ENCODE measurements at places on chromosomes 1 and 21.

GRCh38 chr1:96236156-96236739 lies 485.3 kb upstream of the PTBP2 start:
- peak; percentile 61 for DNase-seq

DNA sequence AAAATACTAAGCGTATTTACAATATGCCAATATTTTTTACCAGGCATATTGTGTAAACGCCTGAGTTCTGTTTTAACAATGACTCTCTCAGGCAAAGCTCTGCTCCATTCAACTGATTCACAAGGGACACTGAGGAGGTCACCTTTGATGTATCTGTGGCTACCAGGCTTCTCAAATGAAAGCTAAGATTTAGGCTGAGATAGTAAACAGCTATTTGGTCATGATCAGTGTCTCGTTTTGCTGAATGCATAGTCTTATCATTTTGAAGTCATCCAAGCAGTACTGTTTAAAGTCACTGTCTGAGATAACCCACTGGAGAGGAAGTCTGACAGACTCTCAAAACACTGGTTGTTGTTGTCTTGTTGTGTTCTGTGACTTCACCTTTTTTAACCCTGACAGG lies 13.7 kb upstream of the PLPPR5 start:
- no peak for DNase-seq

DNA sequence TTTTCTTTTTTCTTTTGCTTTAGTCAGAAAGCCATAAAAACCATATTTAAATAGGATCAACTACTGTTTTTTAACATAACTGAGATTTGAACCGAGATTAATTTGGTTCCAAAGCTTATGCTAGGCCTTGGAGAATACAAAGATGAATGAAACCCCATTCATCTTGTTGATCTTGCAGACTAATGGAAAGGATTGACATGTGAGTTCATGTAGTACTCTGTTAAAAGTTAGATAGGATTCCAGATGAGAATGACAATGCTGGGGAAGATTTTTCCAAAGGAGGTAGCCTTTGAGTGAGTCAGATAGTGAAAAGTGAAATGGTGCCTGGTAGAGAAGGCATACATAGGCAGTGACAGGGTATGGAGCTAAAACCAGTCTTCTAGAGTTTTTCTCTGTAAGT lies 22.7 kb downstream of the RBM15 start:
- no peak for DNase-seq

- peak; percentile 86 for DNase-seq
These were observed 500.6 kb downstream of the DISC1 start for GRCh38 chr1:232127190-232127589.

- no peak for DNase-seq
These were observed 17.4 kb upstream of the NBPF1 start for GRCh38 chr1:16630661-16631247.

DNA sequence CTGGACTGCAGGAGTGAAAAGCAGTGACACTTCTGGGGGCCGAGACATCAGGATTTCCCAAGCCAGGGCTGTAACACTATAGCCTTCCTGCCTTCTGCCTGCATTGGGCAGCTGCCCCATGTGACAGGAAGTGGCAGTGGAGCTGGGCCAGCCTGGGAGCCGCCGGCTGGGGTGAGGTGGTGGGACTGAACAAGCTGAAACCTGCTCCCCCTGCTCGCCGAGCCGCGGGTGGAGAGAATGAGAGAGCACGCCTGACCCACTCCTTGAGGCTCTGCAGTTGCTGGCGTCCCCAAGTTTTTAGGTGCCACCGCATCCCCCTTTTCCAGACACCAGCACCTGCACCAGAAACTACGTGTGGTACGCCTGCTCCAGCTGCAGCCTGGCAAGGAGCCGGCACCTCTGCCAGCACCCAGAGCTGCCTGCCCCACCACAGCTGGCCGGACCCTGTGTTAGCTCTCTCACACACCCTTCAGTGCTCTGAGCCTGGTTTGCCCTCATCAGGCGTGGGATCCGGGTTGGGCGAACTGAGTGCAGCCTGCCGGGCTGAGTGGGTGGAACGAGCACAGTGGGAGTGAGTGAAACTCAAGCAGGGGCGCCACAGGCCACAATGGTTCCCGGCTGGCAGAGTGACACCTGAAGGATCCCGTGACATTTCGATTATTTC lies 119.4 kb downstream of the AKT3 start:
- DNase-seq, result no peak

- DNase-seq, result peak; percentile 59
These were observed 11.9 kb upstream of the TMEM61 start for GRCh38 chr1:54968551-54968950.

GRCh38 chr1:12230549-12231275 lies 882 bp downstream of the VPS13D start:
- no peak for DNase-seq

DNA sequence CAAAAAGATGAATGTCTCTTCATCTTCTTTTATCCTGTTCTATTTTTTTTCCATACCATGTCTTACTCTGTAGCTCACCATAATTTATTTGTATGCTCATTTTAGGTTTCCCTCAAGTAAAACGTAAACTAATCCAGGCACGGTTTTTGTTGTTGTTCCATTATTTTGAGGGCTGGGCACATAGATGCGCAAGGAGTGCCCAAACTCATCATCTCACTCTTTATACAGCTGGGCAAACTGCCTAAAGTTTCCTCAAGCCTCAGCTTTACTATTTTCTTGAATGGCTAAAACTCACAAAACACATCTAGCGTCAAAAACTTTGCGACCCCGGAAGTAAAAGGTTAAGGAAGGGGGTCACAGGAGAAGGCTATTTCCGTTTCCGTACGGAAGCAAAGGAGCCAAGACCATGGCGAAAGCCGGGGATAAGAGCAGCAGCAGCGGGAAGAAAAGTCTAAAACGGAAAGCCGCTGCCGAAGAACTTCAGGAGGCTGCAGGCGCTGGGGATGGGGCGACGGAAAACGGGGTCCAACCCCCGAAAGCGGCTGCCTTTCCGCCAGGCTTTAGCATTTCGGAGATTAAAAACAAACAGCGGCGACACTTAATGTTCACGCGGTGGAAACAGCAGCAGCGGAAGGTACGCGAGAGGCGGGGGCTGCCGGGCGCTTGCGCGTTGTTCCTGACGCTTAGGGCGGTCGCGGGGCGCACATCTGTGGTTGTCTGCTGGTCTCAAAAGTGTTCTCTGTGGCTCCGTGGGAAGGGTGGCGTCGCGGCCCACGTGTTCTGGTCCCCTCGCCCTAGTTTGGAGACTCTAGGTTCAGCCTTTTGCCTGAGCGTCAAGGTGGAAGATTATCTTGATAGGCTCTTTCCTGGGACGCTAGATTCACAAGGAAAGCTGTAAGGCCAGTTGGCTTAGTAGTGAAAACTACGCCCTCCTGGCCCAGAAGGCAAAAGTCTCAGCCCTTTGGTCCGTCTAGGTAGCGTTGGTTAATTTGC lies at the start of gene RPF1:
RPF1 (plus strand) TSS at position 391 of the 993 bp plus-strand sequence; CDS start at position 407, 16 bp downstream.
- DNase-seq, result peak; percentile 88

- DNase-seq, result peak; percentile 67
These were observed 121.3 kb downstream of the SEC16B start for GRCh38 chr1:177848577-177848976.

DNA sequence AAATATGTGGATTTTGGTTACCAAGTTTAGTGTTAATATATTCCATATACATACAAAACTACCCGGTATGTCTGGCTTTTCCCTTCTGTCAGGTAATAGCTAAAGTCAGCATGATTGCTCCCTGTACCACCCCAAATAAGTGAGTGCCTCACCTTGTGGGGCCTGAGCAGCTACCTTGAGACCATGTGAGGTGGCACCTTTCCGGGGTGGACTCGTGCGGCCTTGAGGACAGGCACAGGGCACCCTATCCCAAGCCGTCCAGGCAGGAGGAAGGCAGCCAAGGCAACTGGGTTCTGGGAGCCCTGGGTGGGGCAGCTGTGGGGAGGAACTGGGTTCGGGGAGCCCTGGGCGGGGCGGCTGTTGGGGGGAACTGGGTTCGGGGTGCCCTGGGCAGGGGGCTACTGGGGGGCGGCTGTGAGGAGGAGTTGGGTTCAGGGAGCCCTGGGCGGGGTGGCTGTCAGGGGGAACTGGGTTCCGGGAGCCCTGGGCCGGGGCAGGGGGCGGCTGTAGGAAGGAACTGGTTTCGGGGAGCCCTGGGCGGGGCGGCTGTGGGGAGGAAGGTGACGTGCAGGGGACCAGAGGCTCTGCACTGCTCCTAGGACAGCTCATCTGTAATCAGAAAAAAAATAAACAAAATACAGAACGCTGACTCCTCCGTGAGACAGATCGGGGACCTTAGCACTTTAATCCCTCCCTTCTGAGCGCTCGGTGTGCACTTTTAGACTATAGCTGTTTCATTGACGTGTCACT lies 63.3 kb downstream of the POFUT2 start:
- DNase-seq, result no peak

DNA sequence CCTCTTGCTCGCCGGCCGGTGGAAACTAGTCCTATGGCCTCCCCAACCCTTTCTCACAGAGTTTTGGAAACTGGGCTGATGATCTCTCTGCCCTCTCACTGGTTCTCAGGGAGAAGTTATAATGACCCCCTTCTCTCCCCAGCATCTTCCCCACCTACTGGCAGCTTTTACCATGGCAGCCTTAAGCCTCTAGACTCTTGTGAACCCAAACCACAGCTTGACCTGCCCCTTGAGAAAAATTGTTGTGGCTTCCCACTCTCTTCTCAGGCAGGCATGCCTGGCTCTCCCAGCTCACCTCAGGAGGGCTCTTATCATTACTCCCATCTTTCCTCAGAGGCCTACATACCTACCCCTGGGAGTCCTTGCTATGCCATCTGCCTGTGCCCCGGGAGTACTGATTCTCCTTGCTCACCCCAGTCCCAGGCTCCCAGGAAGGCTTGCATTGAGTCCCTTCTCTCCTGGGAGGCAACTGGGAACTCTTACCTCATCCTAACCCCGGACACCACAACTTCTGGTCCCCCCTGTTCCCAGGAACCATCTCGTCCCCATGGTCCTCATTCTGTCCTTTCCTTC lies 1.6 kb downstream of the NSUN4 start:
- DNase-seq, result peak; percentile 24

- peak; percentile 62 for DNase-seq
These were observed 576.2 kb downstream of the NEGR1 start for GRCh38 chr1:71706029-71706671.

GRCh38 chr1:26853156-26853555 lies 9.8 kb upstream of the SFN start:
- DNase-seq, result peak; percentile 73

- peak; percentile 85 for DNase-seq
These were observed at the start of gene GBP1 for GRCh38 chr1:89065079-89065868. Gene GBP1 (minus strand): TSS chr1:89065208. CDS start chr1:89063234, 1,974 bp downstream.

GRCh38 chr21:37061926-37062592 lies 10.8 kb downstream of the PIGP start:
- peak; percentile 69 for DNase-seq

DNA sequence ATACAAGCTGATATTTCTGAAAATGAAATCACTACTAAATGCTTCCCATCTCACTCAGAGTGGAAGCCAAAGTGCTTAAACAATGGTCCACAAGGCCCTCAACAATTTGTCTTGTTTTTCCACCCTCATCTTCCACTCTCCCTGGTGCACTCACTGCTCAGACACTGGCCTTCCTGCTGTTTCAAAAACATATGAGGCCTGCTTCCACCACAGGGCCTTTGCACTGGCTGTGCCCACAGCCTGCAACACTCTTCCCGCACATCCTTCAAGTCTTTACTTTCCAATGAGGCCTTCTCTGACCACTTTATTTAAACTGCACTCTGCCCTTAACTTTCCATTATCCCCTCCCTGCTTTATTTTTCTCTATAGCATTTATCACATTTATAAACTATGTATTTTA lies 53.8 kb downstream of the SYNJ1 start:
- DNase-seq, result no peak

DNA sequence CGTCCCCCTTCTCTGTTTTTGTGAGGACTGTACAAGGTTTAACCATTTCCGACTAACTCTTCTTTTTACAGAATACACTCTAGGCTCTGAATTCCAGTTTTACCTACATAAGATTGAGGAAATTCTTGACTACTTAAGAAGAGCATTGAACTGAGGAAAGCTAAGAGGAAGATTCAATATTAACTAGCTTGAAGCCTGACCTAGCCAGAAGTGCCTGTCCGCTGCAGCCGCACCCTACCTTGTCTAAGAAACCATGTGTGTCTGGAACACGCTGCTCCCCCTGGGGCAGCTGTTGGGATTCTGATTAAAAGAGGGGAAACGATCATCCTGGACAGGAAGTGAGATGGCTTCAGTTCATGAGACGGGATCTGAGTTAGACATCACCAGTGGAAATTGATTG lies 28.9 kb downstream of the CA6 start:
- no peak for DNase-seq

DNA sequence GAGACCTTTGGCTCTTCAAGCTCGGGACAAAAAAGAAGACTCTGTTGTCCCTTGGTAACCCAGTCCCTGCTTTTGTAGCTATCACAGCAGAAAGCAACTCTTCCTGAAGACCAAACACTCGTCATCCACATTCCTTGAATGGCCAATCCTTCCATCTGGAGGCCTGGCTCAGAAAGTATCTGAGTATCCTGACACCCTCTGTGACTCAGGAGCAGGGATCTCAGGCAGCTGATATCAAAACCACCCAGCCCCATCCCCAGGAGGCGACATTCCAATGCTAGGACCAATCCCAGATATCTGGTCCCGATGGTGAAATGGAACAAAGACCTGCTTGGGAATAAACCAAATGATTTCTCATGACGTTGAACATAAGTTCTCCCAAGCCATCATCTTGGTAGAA lies 112.5 kb downstream of the TAS1R2 start:
- DNase-seq, result no peak

DNA sequence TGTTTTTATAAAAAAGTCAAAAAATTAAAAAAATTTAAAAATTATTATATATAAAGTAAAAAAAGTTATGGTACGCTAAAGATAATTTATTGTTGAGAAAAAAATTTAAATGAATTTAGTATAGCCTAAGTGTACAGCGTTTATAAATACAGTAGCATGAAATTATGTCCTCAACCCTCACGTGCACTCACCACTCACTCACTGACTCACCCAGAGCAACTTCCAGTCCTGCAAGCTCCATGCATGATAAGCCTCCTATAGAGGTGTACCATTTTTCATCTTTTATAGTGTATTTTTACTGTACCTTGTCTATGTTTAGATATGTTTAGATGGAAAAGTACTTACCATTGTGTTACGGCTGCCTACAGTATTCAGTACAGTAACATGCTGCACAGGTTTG lies 5.1 kb downstream of the DISC1 start:
- no peak for DNase-seq

Measured in fibroblast of skin of abdomen (primary cell).